ENCODE measurements at places on chromosomes 5 and 9.

DNA sequence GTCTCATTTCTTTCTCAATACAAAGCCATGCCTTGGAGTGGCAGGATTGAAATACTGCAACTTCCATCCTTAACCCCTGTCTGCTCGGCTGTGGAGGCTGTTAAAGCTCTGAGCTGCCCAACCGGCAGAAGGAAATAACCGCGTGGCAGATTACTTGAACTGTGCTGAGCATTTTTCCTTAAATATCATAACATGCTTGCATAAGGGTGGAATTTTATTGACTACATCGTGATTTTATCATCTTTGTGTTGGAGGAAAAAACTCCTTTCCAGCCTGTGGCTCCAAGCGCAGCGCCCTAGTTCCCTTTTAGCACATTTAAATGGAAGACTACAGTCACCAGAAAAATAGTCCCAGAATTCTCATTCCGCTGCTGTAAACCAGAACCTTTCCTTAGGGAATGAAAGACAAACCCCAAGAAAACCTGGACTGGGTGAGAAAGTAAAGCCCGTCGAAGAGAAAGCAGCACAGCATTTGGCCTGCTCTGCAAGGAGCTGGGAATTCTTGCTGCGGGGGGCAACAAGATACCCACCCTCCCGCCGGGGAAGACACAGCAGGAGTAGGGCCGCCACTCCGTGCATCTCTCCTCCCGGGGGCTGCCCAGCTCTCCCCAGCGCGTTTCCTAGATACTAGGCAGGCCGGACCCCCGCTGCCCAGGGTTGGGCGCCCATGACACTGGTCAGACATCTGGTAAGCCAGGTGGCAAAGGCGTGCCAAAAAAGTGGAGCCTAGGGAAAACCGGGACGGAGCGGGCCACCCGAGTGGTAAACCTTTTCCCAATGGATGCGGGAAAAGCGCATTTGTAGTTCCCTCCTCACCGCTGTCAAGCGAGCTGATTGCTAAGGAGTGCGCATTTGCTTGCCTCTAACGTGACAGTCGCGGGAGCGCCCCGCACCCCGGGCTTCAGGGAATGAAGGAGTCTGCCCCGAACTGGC is 1.3 kb downstream of the SHC3 start:
- no peak for DNase-seq

- DNase-seq, result peak; percentile 19
Measured at GRCh38 chr9:94802793-94803192, 76.3 kb downstream of the AOPEP start.

- no peak for DNase-seq
Measured at GRCh38 chr5:138664276-138664943, 88.8 kb upstream of the CTNNA1 start.

- DNase-seq, result no peak
Measured at GRCh38 chr5:72412283-72413055, 92.3 kb downstream of the PTCD2 start.

- DNase-seq, result no peak
Measured at GRCh38 chr5:37437711-37438110, 58.6 kb downstream of the WDR70 start.

DNA sequence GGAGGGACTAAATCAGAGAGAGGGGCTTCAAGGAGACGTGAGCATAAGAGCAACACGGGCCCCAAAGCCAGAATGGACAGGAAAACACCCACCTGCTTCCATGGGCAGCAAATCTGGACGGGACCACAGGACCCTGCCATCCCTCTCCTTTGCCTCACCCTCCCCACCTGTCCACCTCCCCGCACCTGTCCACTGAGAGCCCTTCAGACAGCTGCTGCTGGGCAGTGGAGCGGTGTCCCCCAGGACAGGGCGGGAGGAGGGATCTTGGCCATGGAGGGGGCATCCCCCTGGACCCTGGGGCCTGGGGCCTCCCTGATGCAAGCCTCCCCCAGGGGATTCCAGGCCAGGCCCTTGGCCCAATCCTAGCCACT is 2.6 kb downstream of the CCDC183 start:
- DNase-seq, result no peak

DNA sequence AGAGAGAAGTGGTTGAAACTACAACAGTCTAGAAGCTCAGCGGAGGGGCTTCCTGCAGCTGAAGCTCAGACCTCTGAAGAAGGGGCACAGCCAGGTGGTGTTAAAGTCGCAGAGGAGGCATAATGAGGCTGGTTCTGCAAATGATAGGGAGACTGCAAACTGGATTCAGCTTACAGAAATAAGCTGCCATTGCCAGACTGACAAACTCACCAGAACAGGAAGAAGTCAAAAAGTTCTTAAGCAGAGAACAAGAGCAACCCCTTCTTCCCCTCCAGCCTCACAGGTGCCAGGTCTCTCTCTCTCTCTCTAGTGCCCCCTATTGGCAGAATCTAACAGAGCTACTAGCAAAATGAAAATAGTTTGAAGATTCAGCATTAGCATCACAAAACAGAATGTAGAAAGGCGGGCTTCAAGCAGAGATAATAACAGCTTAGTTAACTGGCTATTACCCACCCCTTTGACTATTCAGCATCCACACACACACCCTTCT is 76.7 kb downstream of the GRAMD2B start:
- no peak for DNase-seq

- peak; percentile 41 for DNase-seq
Measured at GRCh38 chr5:109936996-109937395, 247.3 kb downstream of the MAN2A1 start.

DNA sequence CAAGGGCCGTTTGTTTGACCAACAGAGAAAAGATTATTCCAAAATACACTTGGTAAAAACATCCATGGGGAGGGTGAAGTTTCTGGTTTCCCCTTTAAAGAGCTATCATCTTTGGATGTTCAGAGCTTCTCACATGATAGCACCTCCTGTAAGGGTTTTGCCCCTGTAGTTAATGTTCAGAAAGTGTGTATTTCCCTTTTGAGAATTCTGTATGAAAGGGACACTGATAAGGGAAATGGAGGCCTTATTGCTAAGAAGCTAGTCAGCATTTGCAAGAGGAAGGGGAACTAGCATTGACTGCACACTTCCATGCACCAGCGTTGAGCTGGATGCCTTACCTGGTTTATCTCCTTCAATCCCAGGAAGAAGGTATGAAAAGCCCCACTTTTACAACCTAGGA is 31.5 kb upstream of the C5orf58 start:
- DNase-seq, result no peak

DNA sequence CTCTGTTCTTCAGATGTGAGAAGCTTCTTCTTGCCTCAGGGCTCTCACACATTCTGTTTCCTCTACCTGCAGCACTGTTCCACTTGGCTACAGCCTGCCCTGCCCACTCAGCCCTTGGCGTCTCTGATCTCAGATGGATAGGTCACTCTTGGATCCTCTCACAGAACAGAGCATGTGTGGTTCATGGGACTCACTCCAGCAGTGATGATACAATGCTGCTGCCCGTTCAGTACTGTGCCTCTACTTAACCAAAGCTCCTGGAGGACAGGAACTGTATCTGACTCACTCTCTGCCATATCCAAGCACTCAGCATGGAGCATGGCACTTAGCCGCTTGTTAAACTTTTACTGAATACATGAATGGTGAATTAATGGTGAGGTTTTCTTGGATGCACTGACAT is 3.4 kb upstream of the SPINK4 start:
- no peak for DNase-seq

DNA sequence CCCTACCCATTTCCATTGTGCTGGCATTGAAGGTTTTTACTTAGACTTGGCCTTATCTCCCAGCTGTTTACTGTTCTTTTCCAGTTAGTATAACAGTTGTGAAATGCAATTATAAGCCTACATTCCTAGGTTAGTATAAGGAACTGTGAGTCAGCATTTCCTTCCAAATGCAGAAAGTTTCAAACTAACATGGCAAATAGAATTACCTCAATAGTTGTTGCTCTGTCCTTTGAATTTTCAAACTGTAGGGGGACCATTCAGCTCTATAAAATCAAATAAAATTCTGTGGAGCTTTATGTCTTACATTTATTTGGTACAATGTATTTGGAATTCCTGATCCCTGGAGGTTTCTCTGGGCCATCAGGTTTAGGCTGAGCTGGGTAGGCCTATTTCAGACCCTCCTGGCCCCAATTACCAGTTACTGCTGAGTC is 47.2 kb downstream of the ARHGEF28 start:
- no peak for DNase-seq

DNA sequence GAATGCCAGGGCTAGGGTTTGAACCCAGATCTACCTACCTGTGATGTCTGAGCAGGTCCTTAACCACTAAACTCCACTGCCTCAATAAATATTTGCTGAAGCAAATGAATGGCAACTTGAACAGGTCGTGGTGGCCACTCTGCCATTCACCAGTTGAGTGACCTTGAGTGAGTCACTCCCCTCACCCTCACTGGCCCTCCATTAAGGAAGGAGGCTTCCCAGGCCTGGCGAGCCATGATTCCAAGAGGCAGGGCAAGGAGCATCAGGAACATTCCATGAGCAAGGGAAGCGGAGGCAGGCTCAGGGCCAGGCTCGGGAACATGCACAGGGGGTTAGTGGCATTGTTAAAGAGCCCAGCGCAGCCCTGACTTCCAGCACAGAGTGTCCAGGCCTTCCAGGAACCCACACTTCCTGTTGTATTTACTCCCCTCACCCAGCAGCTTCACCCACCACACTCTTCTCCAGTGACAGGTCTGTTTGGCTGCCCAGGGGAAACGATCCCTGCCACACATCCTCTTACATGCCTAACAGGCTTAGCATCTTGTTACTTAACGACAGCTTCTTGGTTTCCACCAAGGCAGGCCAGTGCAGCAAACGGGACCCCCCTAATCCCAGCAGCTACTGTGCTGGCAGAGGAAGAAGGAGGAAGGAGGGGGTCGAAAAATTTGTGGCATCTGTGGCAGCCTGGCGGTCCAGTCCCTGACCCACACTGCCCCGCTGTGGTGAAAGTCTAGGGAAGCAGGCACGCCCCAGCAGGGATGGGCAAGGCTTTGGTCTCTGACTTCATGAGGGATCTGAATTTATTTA is 43.7 kb upstream of the TTC1 start:
- DNase-seq, result no peak

DNA sequence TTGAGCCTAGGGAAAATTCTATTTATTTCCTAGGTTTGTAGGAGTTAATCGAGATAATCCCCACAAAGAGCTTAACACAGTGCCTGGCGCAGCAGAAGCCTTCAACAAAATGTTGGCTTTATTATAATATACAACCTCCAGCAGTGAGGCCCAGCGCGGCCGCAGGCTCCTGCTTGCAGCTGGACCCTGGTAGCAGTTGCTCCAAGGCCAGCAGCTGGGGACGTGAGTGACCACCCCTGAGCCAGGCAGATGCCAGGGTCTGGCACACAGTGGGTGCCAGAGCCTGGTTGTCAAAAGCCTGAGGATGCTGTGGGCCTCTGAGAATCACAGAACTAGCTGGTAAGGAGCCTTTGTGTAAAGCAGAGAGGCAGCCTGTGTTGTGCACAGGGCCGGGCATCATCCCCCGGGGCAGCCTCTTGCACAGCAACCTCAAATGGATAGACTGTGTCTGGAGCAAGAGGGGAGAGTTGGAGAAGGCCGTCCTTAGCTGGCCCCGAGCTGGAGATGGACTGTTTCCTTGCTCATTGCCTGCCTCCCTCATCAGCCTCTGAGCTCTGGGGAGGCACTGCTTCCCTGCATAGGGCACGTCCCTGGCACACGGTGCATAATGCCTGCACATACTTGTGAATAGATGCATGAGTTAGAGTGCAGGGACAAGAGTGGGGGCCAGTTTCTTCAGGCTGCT is 17.3 kb downstream of the CSF1R start:
- DNase-seq, result no peak

DNA sequence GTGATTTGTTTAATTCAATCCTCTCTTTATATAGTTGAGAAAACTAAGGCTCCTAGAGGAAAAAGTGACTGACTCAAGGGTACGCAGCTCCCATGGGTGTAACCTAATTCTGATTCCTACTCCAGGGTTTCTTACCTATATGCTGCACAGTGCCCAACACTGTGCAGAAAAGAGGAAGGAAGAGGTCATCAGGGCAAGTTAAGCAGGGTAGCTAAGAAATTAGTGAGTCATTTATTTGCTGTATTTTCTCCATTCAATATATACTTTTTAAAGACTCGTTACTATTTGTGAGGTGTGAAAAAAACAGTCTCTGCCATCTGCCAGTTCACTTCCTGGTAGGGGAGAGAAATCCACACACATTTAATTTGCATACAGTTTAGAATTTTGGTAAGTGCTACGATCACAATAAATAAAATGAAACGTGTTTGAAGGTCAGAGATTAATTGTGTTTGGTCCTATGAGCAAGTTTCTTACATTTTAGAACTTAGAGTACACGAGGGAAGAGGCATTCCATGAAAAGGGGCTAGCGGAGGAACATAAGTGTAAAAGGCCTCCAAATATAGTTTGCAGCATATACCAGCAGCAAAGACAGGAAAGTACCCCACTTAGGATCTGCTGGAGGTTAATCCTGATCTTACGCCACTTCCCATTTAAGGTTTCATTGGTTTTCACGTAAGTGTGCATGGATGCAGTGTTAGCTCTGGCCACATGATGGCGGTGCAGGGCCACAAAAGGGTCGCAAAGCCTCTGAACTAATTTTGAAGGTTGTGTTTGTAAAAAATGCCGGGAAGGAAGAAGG is 59.9 kb upstream of the TLR4 start:
- DNase-seq, result peak; percentile 33

GRCh38 chr5:7878381-7878873 is 9.5 kb downstream of the MTRR start:
- no peak for DNase-seq

GRCh38 chr9:110928599-110928998 is 109.7 kb downstream of the LPAR1 start:
- no peak for DNase-seq

Measured in stimulated activated CD4-positive, alpha-beta T cell treated with anti-CD3 and anti-CD28 coated beads, Interleukin-15, amount 100 ng/mL, for 48 hours (primary cell).